HS-27A (cell line): ENCODE measurements at places on chromosomes 12 and 14.

DNA sequence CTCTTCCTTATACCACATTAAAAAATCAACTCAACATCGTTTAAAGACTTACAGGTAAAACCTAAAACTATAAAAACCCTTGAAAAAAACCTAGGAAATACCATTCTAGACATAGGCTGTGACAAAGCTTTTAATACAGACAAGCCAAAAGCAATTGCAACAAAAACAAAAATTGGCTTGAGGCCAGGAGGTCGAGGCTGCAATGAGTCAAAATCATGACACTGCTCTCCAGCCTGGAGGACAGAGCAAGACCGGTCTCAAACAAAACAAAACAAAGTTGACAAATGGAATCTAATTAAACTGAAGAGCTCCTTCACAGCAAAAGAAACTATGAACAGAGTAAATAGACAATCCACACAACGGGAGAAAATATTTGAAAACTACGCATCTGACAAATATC is 1057.8 kb downstream of the FSCB start:
- DNase-seq = no peak

- no peak for DNase-seq
These were observed 694.5 kb downstream of the TRHDE start for GRCh38 chr12:72966684-72967083.

- no peak for DNase-seq
These were observed 1553.8 kb upstream of the FLRT2 start for GRCh38 chr14:83975841-83976770.

DNA sequence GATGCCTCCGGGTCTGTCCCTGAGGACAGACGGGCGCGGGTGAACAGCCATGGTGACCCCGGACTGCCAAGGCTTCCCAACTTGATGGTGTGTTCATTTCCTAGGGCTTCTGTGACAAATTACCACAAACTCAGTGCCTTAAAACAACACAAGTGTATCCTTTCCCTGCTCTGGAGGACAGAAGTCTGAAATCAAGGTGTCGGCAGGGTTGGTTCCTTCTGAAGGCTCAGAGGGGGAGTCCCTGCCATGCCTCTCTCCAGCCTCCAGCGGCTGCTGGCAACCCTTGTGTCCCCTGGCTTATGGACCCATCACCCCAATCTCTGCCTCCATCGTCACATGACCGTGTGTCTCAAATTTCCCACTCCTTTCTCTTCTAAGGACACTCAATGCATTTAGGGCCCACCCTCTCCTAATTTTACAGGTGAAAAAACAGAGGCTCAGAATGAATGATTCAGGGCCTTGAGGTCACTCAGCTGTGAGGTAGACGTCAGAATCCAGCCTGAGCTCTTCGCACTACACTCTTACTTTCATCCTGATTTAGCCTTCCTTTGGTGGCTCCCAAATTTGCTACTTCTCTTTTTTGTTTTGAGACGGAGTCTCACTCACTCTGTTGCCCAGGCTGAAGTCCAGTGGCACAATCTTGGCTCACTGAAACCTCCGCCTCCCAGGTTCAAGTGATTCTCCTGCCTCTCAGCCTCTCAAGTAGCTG is 45.4 kb downstream of the VCPKMT start:
- DNase-seq = no peak

GRCh38 chr12:113242026-113242418 is 20.8 kb downstream of the TPCN1 start:
- DNase-seq = no peak

DNA sequence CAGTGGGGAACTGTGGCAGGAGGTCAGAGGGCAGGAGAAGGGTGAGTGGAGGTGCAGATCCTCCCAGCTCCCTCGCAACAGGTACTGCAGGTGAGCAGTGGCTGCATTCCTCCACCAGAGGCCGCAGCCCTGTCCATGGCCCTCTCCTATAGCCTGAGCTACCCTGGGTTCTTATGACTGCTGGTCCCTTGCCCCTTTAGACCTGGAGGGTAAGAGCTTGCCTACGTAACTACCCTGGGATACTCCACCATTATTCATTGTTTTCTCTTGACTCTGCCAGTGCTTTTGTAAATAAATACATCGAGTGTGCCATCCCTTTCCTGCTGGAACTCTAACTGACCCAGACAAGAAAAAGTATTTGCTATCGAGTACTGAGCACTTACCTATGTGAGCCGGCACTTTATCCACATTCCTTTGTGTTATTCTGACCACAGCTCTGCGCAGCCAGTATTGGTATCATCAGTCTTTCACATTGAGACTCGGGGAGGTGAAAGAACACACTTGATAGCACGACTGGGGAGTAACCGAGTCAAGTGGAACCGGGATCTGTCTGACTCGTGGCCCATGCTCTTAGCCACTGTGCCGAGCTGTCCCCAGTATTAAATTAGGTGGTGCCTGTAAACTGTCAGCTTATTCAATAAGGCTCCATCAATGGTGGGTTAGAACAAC is 38.5 kb downstream of the LTBP2 start:
- DNase-seq = no peak

DNA sequence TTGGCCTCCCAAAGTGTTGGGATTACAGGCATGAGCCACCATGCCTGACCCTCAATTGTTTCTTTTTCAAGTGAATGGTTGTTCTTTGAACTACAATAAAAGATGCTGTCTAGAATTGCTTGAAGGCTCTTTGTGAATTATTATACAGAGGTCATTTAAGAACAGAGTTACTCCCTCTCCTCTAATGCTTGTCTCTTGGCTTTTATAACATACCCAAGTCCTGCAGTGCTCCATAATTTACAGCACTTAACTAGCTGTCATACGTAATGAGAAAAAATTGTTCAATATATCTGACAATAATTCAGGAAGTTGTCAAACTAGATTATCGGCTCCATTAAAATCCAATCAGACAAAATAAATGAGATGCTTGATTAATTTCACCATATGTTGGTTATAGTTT is 823.0 kb upstream of the ATXN7L3B start:
- no peak for DNase-seq
